ENCODE measurements at places on chromosomes 5 and 9.
A peak's percentile ranks its signal among the peaks of the same experiment; 100 is the strongest.

GRCh38 chr9:114258866-114259797, 63.8 kb upstream of the ORM1 start:
- no peak for DNase-seq

DNA sequence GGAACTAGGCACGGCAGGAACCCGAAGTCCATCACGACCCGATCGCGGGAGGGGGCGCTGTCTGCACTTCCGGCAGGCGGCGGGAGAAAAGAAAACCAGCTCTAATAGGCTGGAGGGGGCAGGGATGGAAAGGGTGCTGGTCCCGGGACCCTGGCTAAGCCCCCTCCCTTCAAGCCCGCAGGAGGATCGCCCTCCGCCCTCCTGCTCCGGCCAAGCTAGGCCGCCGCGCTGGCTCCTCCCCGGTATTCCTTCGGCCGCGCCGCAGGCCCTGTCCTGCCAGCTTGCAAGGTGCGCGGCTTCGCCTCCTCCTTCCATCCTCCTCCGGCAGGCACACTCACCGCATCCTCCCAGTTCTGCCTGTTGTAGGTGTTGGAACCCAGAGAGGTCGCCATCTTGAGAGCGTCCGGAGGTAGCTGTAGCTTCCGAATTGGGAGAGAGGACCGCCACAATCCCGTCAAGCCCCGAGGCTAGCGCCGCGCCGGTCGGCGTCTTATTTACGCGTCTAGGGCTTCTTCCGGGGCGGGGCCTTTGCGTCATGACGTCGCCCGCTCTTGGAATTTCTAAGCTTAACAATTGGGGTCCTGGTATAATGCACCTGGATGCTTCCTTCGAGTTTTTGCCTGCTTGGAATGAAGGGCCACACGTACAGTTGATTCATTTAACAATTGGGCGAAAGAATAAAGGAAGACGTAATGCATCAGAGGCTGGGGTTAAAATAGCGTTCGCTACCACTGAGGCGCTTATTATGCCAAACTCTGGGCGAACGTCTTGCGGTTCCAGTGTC, at the start of gene RBM22:
Gene RBM22 (minus strand): TSS at position 469 of the 784 bp plus-strand sequence. CDS start 77 bp downstream, at position 392.
- peak; percentile 77 for DNase-seq

- DNase-seq, result no peak
These were observed 397.8 kb downstream of the EFNA5 start for GRCh38 chr5:107272954-107273353.

DNA sequence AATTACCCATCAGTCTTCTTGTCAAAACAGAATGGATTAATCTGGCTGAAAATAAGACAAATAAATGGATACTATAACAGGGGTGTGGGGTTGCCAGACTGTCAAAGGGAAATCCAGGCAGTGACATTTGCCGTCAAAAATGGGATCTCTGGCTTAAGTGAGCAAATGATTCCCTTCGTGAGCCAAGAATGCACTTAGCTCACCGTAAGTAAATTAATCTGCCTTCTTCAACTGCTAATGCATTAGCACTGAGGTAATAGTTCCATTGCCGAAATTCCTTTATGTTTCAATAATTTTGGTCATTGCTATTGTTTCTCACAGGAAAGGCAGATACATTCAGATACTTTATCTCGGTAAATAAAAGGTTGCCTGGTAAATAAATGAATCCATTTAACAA, 377.8 kb downstream of the KIAA0825 start:
- no peak for DNase-seq

GRCh38 chr5:31285025-31285424, 91.5 kb downstream of the CDH6 start:
- DNase-seq, result no peak

- DNase-seq, result no peak
These were observed 5.1 kb downstream of the RPL12 start for GRCh38 chr9:127445851-127446712.

DNA sequence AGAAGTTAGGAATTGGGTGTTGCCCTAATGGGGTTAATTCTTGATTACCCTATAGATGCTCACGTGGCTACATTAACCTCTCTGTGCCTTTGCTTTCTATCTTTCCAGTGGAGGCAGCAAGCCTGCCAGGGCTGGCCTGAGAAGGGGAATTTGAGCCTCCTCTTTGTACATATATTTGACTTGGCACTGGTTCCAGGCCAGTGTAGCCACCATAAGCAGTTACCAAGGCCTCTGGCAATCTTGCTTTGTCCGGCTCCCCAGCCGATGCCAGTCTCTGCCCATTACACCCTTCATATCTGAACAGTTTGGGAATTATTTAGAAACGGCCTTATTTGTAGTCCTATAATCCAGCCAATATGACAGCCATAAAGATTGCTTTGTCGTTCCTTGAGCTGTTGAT, 58.6 kb upstream of the PPARGC1B start:
- DNase-seq, result no peak

- no peak for DNase-seq
These were observed 107.0 kb downstream of the MELK start for GRCh38 chr9:36679710-36680109.

- no peak for DNase-seq
These were observed 501.0 kb upstream of the EDIL3 start for GRCh38 chr5:84885485-84886258.

Data from stimulated activated CD4-positive, alpha-beta T cell treated with anti-CD3 and anti-CD28 coated beads, Interleukin-15, amount 100 ng/mL, for 1 hour (primary cell).